ENCODE measurements at places on chromosomes 3 and 15. TPM values are rescaled to one million over a fixed set of nuclear protein-coding genes. Genes with fewer than 3 reads are reported as not detected.

DNA sequence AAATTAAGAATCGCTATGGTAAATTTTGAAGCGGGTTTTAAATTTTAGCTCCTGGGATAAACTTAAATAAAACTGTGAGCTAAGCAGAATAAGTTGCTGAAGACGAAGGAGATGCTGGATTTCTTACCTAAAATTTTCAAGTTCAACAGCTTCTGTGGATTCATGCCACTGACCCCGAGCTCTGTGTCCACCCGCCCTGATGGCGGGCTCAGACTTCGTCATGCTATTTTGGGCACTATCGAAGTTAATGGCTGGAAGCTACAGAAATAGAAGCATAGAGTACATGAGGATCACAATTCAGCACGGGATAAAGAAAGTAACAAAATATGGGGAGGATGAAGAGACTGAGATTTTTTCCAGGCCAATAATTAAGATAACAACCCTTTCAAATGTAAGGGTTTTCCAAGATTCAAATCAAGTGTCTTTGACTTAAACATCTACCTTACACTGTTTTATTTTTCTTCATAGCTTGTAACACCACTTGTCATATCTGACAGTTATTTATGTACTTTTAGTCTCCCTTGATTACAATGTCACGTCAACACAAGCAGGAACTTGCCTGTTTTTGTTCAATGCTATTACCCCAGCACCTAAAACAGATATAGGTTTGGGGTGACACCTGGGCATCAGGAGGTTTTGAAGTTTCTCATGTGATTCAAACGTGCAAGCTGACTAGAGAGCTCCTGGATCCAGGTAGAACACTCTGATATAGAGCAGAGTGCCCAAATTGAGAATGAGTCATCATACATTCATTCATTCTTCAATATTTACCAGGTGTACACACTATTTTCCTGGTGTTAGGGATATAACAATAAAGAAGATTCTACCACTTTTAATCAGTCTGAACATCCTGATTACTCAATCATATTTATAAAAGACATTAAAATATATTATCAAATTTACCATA, 23.0 kb downstream of the NEK10 start:
- H3K4me1 ChIP-seq, result no peaks in the 10 kb centered on the region
- no peak overlapping the region for H3K4me3 ChIP-seq
- H3K27ac ChIP-seq, result no peak overlapping the region
- H3K27me3 ChIP-seq, result no peaks in the 10 kb centered on the region
- DNase-seq, result no peak

Gene PPP1R14D
- not detected for total RNA-seq

DNA sequence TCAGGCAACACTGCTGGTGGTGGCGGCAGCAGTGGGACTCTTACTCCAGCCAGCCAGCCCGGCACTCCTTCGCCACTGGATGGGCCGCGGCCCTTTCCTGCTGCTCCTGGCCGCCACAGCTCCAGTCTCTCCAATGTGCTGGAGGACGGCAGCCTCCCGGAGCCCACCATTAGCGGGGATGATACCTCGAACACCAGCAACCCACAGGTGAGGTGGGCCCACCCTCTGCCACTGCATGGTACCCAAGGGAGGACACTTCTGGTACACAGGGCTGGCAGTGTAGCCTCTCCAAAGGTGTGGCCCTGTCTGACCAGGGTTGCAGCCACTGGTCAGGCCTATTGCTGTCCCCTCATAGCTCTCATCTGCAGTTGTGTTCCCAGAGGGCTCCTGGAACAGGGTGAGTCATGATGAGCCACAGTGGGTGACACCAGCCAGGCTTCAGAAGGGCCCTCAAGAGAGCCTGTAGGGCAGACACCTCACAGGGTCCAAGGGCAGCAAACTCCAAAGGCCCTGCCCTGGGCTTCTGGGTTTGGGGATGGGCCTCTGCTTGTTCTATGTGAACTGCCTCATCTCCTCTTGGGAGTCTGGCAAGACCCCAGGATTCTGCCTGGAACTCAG, 20.8 kb downstream of the NBEAL2 start:
- peaks cover 76% of the 10 kb centered on the region for H3K36me3 ChIP-seq
- H3K27me3 ChIP-seq, result no peaks in the 10 kb centered on the region
- H3K4me1 ChIP-seq, result peaks cover 7% of the 10 kb centered on the region
- no peak overlapping the region for H3K4me3 ChIP-seq

- H3K27me3 ChIP-seq, result peaks cover 2% of the 10 kb centered on the region
- no peaks in the 10 kb centered on the region for H3K36me3 ChIP-seq
- peak overlapping the region; percentile 58 for H3K27ac ChIP-seq
- H3K4me1 ChIP-seq, result peaks cover 36% of the 10 kb centered on the region
- no peak overlapping the region for H3K4me3 ChIP-seq
Measured at GRCh38 chr3:14525685-14526631, 14.2 kb downstream of the GRIP2 start.

GRCh38 chr15:33454346-33454745, 143.6 kb downstream of the RYR3 start:
- DNase-seq, result no peak
- no peaks in the 10 kb centered on the region for H3K4me1 ChIP-seq
- H3K4me3 ChIP-seq, result no peak overlapping the region
- H3K27ac ChIP-seq, result no peak overlapping the region

Gene BCHE
- total RNA-seq, result 46.6 TPM

Gene UBE2E2
- 53.5 TPM for total RNA-seq

DNA sequence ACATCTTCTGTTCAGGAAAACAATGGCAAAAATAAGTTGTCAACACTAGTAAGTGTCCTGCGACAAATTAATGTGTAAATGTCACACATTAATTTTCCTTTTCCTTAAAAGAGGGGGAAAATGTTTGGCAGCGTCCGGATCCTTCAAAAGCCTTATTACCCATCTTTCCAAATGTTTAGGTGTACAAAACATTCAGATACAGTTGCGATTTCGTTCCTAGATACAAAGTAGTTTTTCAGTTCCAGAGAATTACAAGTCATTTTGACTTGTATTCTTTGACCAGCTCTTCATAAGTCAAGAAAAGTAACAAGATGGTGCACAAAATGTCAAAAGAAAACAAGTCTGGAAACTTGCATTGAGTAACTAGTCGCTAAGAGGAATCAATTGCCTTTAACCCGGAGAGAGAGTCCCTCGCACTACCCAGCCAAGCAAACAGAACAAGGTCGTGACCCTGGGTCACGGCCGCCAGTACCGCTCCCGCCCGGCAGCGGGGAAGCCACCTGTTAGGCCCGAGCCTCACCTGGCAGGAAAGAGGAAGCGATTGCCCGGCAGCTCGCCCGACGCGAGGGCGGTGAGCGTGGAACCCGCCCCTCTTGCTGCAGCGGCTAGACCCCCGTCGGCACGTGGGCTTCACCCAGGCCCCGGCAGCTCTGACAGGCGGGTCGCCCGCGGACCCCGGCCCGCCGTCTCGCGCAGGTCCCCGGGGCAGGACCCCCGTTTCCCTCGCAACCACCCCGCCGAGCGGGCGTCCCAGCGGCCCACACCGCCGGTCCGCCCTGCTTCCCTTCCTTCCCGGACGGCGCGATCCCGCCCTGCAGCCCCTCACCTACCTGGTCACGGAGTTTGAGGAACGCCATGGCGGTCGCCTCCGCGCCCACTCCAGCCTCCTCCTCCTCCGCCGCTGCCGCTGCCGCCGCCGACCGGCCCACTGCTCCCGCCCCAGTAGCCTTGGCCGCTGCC, 61.0 kb upstream of the ANKRD28 start:
- H3K27me3 ChIP-seq, result no peaks in the 10 kb centered on the region
- H3K4me1 ChIP-seq, result peaks cover 9% of the 10 kb centered on the region
- DNase-seq, result no peak
- H3K36me3 ChIP-seq, result no peaks in the 10 kb centered on the region
- H3K4me3 ChIP-seq, result peak overlapping the region; percentile 97
- H3K27ac ChIP-seq, result peak overlapping the region; percentile 76

All from esophagus muscularis mucosa (tissue), 4 donors.